Esophagus squamous epithelium (tissue), 5 donors: ENCODE measurements at places on chromosomes 7 and 10. TPM values are rescaled to one million over a fixed set of nuclear protein-coding genes. Genes with fewer than 3 reads are reported as not detected.

GRCh38 chr10:79127151-79127961, 58.6 kb downstream of the ZMIZ1 start:
- H3K36me3 ChIP-seq, result peaks cover 13% of the 10 kb centered on the region
- H3K27me3 ChIP-seq, result no peaks in the 10 kb centered on the region
- no peak overlapping the region for H3K27ac ChIP-seq

DNA sequence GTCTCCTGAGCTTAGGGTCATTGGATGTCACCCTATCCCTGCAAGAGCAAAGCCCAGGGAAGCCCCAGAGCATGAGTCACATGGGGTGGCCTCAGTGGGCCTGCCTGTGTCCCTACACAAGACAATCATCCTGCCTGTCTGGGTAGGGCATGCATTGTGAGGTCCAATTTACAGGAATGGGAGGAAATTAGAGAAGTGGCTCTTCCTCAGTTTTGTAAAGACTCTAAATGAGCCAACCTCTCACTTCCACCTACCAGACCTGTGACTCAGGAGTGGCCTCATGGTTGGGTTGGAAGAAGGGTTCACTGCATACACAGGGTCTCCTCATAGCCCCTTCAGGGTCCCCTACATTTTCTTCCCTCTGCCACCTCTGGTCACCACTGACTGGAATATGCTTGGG, 43.6 kb upstream of the SMNDC1 start:
- no peaks in the 10 kb centered on the region for H3K36me3 ChIP-seq
- no peak overlapping the region for H3K4me3 ChIP-seq
- DNase-seq, result no peak
- no peaks in the 10 kb centered on the region for H3K4me1 ChIP-seq

DNA sequence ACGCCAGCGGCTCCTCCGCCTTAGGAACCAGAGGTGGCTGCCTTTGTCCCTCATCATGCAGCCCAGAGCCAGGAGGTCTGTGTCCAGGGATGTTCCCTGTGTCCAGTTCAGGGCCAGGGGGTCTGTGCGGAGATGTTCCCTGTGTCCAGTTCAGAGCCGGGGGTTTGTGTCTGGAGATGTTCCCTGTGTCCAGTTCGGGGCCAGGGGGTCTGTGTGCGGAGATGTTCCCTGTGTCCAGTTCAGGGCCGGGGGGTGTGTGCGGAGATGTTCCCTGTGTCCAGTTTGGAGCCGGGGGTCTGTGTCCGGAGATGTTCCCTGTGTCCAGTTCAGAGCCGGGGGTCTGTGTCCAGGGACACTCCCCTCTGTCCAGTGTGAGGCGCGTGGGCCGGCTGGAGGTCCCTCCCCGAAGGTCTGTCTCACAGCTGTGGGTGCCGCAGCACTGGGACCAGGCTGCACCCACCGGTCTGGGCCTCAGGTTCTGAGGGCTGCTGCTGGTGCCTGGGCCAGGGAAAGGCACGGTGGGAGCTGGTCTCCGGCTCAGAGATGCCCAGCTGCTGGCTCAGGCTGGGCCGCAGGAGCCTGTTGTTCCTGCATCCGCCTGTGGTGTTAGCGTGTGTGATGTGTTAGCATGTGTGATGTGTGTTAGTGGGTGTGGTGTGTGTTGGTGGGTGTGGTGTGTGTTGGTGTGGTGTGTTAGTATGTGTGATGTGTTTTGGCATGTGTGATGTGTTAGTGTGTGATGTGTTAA, 67.9 kb upstream of the CFAP46 start:
- H3K4me1 ChIP-seq, result peaks cover 7% of the 10 kb centered on the region
- no peaks in the 10 kb centered on the region for H3K36me3 ChIP-seq
- no peak for DNase-seq
- H3K27me3 ChIP-seq, result no peaks in the 10 kb centered on the region
- H3K27ac ChIP-seq, result peak overlapping the region; percentile 83

- H3K27me3 ChIP-seq, result no peaks in the 10 kb centered on the region
- H3K4me1 ChIP-seq, result no peaks in the 10 kb centered on the region
- no peaks in the 10 kb centered on the region for H3K36me3 ChIP-seq
- no peak overlapping the region for H3K4me3 ChIP-seq
Measured at GRCh38 chr7:87129848-87130247, 22.4 kb upstream of the DMTF1 start.

Gene HMX2
- total RNA-seq, result not detected

Gene PLEKHS1
- not detected for total RNA-seq

Gene PIK3CG
- total RNA-seq, result 6.1 TPM

DNA sequence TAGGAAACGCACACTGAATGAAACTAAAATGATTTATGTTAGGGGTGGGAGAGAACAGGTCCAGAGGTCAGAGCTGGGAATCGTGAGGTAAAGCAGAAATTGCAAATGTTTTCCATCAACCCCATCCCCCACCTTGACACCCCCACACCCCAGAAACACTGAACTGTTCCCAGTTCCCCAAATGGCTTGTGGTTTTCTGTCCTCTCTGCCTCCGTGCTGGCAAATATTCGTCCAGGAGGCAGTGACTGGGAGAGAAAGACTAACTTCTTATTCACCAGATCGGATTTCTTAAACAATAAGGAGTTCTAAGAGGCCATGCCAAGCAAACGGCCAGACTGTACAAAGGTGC, 730 bp upstream of the RASSF4 start:
- peaks cover 63% of the 10 kb centered on the region for H3K4me1 ChIP-seq
- no peaks in the 10 kb centered on the region for H3K36me3 ChIP-seq
- H3K27me3 ChIP-seq, result no peaks in the 10 kb centered on the region
- H3K4me3 ChIP-seq, result peak overlapping the region; percentile 90

- H3K36me3 ChIP-seq, result no peaks in the 10 kb centered on the region
- no peak overlapping the region for H3K4me3 ChIP-seq
- H3K27ac ChIP-seq, result no peak overlapping the region
- H3K4me1 ChIP-seq, result peaks cover 13% of the 10 kb centered on the region
- H3K27me3 ChIP-seq, result no peaks in the 10 kb centered on the region
Measured at GRCh38 chr10:14550471-14550981, 219.8 kb upstream of the FRMD4A start.

Gene CTAGE6
- total RNA-seq, result 0.57 TPM

GRCh38 chr7:137417464-137417863, 73.9 kb upstream of the PTN start:
- no peaks in the 10 kb centered on the region for H3K27me3 ChIP-seq
- H3K27ac ChIP-seq, result no peak overlapping the region
- no peaks in the 10 kb centered on the region for H3K4me1 ChIP-seq
- H3K36me3 ChIP-seq, result no peaks in the 10 kb centered on the region
- DNase-seq, result no peak

Gene AFAP1L2
- 11.3 TPM for total RNA-seq

Gene ADAMTS14
- not detected for total RNA-seq

Gene HMX3
- not detected for total RNA-seq

- no peak overlapping the region for H3K4me3 ChIP-seq
- DNase-seq, result no peak
- H3K4me1 ChIP-seq, result no peaks in the 10 kb centered on the region
- no peaks in the 10 kb centered on the region for H3K27me3 ChIP-seq
Measured at GRCh38 chr7:85573844-85574243, 387.0 kb upstream of the SEMA3D start.

Gene EGR2
- 0.53 TPM for total RNA-seq

Gene LRGUK
- total RNA-seq, result 0.57 TPM

DNA sequence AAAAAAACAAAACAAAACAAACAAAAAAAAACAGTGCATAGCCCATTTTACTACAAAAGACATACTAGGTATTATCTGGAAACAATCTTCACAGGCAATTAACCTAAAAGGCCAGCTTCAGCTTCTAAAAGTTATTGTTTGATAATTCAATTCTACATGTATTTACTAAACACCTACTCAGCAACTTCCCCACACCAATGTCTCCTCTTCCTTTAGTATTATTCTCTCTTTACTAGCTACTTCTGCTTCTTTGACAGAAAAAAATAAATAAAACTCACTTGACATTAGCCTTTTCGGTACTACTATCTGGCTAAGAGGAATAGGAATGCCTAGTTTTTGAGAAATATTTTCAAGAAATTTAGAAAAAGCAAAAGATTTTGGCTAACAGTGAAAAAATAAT, 2.8 kb downstream of the TM9SF3 start:
- no peak overlapping the region for H3K27ac ChIP-seq
- H3K4me3 ChIP-seq, result no peak overlapping the region
- no peaks in the 10 kb centered on the region for H3K36me3 ChIP-seq

Gene GIMAP8
- 0.38 TPM for total RNA-seq

DNA sequence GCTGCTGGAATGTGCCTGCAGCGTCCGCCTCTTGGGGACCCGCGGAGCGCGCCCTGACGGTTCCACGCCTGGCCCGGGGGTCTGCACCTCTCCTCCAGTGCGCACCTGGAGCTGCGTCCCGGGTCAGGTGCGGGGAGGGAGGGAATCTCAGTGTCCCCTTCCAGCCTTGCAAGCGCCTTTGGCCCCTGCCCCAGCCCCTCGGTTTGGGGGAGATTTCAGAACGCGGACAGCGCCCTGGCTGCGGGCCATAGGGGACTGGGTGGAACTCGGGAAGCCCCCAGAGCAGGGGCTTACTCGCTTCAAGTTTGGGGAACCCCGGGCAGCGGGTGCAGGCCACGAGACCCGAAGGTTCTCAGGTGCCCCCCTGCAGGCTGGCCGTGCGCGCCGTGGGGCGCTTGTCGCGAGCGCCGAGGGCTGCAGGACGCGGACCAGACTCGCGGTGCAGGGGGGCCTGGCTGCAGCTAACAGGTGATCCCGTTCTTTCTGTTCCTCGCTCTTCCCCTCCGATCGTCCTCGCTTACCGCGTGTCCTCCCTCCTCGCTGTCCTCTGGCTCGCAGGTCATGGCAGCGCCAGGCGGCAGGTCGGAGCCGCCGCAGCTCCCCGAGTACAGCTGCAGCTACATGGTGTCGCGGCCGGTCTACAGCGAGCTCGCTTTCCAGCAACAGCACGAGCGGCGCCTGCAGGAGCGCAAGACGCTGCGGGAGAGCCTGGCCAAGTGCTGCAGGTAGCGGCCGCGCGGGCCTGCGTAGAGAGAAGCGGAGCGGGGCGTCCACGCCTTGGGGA, 645 bp downstream of the SLC26A4 start:
- no peaks in the 10 kb centered on the region for H3K36me3 ChIP-seq
- H3K27ac ChIP-seq, result no peak overlapping the region
- no peak for DNase-seq
- peak overlapping the region; percentile 26 for H3K4me3 ChIP-seq
- peaks cover 11% of the 10 kb centered on the region for H3K27me3 ChIP-seq

DNA sequence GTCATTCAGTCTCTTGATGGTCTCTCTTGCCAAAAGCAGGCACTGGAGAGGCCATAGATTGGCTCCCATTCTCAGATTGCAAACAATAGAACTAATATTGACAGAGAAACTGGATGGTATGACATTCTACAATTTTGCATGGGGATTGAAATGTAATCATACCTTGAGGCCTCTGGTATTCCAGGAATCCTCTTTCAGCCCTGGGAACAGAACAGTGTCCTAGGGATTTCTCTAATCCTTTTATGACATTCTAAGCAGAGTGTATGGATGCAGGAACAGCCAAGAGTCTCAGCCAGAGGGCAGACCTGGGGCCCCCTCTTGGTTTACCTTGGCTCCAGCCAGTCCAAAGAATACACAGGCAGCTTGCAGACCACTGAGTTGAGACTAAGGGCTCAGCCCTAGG, 206.4 kb downstream of the KCNMA1 start:
- H3K4me3 ChIP-seq, result no peak overlapping the region
- H3K36me3 ChIP-seq, result no peaks in the 10 kb centered on the region
- no peaks in the 10 kb centered on the region for H3K27me3 ChIP-seq
- no peaks in the 10 kb centered on the region for H3K4me1 ChIP-seq
- no peak for DNase-seq
